ENCODE measurements at places on chromosomes 6 and 20.

- DNase-seq, result no peak
Observed at GRCh38 chr20:8648466-8648865, 420.4 kb upstream of the PLCB4 start.

DNA sequence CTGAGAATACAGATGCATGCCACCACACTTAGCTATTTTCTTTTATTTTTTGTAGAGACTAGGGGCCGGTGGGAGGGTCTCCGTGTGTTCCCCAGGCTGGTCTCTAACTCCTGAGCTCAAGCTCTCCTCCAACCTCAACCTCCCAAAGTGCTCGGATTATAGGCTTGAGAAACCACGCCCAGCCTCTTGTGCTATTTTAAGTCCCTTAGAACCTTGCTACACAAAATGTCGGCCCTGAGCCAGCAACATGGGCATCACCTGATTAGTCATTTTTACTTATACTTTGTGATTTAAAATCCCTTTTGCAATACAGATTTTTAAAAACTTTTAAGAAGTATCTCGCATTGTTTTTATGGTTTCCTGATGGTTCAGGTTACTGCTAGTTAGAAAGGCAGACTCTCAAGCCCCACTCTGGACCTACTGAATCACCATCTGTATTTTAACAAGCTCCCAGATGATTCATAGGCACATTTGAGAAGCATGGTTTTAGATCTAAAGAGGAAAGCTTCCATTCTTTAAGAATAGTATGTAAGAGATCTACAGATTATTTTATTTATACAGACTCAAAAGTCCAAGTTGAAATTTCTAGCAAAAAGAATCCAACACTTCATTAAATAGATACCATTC is 186.3 kb downstream of the PTPRT start:
- DNase-seq, result no peak

GRCh38 chr20:32203356-32204204 is 4.0 kb downstream of the PLAGL2 start:
- DNase-seq, result no peak

- no peak for DNase-seq
Observed at GRCh38 chr20:44723391-44723790, 8.2 kb downstream of the CCN5 start.

- no peak for DNase-seq
Observed at GRCh38 chr20:62558779-62559178, 83.0 kb upstream of the GATA5 start.

DNA sequence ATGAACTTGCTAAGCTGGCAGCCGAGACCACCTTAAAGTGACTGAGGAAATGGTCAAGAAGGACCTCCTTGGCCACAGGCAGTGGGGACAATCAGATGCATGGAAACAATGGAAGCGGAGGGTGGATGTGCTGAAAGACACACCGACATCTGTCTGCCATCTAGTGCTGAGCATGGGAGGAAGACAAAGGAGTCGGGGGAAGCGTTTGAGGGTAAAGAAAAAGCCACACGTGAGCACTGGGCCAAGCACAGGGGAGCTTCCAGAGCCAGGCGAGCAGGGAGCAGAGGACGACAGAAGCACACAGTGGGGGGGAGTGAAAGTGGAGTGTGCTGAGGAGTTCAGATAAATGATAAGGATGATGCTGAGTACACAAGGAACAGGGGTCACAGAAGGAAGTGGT is 367.8 kb downstream of the ZFAND3 start:
- no peak for DNase-seq

GRCh38 chr6:129844118-129844891 is 16.8 kb downstream of the TMEM244 start:
- DNase-seq, result no peak

GRCh38 chr6:11971154-11971553 is 41.0 kb upstream of the HIVEP1 start:
- DNase-seq, result no peak

Data from head of caudate nucleus (tissue), 42 donors.